ENCODE measurements at places on chromosomes 16 and 17.

- no peak for DNase-seq
These were observed 20.5 kb downstream of the ERN1 start for GRCh38 chr17:64109400-64109799.

DNA sequence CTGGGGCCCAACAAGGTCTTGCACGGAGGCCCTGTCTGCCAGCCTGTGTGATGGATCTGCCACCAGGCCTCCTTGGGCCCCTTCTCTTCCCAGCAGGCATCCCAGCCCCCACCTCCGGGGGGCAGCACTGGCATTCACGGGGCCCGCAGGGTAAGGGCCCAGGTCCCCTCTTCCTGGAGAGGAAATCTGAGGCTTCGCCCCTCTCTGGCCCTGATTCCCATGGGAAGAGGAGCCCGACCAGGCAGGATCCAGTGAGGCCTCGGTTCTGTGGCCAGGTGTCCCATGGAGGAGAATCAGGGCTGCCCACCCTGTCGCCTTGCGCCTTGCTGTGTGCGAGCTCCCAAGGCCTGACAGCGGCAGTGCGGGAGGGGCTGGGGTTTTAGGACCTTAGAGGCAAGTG is 48.4 kb downstream of the PDPK1 start:
- no peak for DNase-seq

DNA sequence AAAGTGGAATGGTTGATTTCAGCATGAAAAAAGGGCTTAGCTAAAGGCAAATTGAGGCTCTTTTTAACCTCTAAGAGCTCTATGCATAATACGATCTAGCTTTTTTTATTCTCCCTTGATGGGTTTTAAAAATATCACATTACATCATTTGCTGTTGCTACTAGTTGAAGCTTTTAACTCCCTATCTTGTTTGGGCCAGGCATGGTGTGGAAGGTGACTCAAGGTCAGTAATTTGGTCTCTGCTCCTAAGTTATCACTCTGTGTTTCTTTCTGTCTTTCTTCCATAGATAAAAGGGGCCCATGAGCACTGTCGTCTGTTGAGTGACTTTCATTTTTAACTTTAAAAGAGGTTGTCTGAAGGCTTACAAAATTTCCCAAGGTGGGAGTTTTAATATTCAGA is 58.1 kb upstream of the GOT2 start:
- DNase-seq = no peak

DNA sequence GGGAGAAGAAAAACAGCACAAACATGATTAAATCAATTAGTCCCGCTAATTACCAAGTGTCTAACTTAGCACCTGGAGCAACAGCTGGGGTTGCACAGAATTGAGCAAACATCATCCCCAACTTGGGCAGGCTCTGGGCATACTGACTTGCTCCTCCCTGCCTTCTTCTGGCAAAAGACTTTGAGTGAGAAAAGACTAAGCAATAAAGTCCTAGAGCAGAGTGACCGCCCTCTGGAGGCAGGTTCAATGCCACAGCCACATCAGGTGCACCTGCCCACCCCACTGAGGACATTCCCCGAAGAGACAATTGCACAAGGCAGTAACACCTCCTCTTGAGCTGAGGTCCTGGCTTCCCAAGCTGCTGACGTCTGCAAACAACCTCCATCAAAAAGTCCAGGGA is 358.3 kb downstream of the SOX9 start:
- no peak for DNase-seq

DNA sequence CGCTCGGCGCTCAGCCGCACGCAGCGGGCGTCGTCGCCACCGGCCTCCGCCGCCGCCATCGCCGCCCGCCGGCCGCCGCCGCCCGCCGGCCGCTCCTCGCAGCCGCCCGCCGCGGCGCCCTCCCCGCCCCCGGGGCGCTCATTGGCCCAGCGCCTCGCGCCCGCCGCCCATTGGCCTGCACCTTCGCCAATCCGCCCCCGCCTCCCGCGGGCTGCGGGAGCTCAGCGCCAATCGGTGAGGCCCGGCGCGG is at the start of gene PGP:
TSS of gene PGP (minus strand) at position 122 of the 250 bp plus-strand sequence. CDS start at position 59, 63 bp downstream.
- no peak for DNase-seq

GRCh38 chr16:53213542-53213941 is 158.8 kb downstream of the CHD9 start:
- no peak for DNase-seq

- no peak for DNase-seq
These were observed 72.6 kb downstream of the TMEM100 start for GRCh38 chr17:55649957-55650597.

GRCh38 chr17:5846001-5846400 is 224.2 kb upstream of the WSCD1 start:
- no peak for DNase-seq

GRCh38 chr17:83171661-83172060 is 92.3 kb downstream of the METRNL start:
- no peak for DNase-seq

DNA sequence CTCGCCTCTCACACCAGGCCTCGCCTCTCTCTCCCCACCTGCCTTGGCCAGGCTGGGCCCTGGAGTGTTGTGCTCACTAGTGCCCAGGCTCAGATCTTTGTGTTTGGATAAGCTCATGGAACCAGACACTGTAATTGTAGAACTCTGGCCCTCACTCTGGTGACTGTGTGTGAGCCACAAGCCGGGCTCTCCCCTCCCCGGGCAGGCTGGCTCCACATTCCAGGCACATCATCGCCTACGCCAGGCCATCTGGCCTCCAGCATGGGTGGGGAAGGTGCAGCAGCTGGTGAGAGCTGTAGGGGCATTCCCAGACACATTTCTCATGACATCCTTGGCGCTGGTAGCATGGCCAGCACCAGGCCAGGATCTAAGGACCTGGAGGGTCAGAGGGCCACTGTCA is 202.3 kb downstream of the RAB11FIP4 start:
- DNase-seq = no peak

GRCh38 chr17:47732399-47733046 is 513 bp upstream of the TBX21 start:
- no peak for DNase-seq

- no peak for DNase-seq
These were observed at the start of gene EME2 for GRCh38 chr16:1772362-1772907. Gene EME2 (plus strand): TSS chr16:1772810. CDS start chr16:1773228, 418 bp downstream.

DNA sequence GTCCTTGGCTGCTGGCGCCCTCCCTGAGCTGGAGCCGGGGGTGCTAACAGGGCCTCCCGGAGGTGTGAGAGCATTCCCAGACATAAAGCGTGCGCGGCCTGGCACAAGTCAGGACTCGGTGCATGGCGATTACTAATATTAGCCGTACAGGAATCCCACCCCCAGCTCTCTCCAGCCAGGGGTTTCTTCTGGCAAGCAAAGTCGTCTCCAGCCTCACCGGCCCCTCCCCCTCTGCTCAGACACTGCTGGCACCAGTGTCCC is 5.0 kb downstream of the CASKIN1 start:
- no peak for DNase-seq

DNA sequence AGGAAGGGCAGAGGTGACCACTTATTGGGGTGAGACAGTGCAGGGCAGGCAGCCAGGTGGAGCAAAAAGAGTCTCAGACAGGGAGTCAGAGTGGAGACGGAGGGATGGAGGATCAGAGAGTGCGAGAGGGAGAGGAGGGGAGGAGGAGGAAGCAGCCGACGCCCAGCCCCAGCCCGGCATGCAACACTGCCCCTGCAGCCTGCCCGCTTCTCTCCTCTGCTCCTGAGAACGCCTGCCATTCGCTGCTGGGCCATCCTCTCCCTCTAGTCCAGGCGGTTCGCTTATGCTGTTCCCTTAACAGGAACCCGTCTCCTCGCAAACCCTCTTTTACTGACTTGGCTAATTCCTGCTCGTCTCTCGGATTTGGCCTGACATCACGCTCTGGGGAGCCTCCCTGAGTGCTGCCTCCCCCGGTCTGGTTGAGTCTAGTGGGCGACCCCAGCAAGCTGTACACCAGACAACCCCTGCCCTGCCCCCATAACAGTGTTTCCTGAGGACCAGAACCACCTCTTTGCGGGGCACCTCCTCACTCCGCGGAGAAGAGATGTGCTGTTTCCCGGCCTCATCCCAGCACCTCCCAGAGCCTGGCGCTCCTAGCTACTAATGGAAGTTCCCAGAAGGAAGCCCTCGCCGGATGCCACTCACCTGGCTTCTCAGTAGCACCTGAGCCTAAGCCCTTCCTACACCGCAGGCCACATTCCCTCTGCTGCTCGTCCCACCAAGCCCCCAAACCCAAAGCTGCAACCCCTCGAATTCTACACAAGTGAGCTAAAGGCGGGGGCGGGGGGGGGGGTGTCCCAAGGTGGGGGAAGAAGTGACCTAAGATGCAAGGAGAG is 61.2 kb upstream of the CCL1 start:
- no peak for DNase-seq

- DNase-seq = no peak
These were observed 60.0 kb downstream of the HSD17B2 start for GRCh38 chr16:82094942-82095540.

DNA sequence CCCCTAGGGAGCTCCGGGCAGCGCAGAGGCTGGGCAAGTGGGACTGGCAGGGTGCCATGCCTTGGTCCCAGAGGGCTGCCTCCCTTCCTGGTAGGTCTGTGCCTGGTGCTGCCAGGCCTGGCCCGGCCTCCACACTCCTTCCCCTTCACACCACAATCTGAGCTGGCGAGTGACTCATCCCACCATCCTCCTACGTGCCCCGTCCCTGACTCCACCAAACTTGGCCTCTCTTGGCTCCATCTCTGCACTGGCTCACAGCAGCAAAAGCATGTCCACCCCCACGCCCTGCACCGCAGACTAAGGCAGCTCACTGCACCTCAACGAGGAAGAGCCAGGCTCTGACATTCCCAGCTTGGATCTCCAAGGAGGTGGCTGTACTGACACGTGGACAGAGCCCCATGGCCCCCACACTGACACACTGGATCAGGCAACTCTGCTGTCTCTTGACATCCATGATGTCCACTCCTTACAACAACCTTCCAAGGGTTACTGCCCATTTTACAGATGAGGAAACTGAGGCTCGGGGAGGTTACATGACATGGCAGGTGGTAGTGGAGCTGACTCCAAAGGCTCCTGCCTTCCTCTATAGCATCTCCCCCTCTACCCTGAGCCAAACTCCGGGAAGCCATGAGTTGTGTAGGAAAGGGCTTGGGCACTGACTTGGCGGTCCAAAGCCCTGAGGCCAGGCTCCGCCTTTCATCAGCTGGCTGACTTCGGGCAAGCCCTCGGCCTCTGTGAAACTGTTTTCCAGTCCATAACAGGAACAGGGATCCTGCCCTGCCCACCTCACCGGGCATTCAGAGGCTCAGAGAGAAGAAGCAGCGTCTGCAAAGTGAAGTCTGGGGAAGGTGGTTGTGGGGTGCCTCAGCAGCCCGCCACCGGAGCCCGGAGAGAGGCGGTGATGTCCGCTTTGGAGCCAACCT is 20.1 kb upstream of the KRT19 start:
- no peak for DNase-seq

DNA sequence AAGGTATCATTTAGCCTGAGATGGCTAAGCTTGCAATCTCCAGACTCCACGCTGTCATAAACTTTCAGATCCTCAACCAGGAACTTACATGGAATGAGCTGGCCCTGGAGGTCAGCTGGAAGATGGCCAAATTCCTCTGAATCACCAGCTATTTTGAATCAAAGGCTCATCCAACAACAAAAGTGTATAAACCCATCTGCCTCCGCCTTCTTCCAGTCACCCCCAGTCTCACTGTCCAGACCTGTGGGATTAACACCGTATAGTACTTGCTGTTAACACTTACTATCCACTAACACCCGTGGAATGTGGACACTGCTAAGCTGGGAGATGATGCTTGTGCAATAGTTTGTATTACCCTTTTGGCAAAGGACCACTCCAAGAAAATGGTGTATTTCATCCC is 1.9 kb upstream of the LCMT1 start:
- no peak for DNase-seq

- DNase-seq = peak; percentile 78
These were observed at the start of gene DBF4B for GRCh38 chr17:44708401-44709263. Gene DBF4B (plus strand): TSS chr17:44708665. CDS start chr17:44708821, 156 bp downstream.

GRCh38 chr16:69796285-69797118 is 34.4 kb downstream of the WWP2 start:
- no peak for DNase-seq

- no peak for DNase-seq
These were observed 2.0 kb downstream of the PITPNM3 start for GRCh38 chr17:6554342-6554741.

DNA sequence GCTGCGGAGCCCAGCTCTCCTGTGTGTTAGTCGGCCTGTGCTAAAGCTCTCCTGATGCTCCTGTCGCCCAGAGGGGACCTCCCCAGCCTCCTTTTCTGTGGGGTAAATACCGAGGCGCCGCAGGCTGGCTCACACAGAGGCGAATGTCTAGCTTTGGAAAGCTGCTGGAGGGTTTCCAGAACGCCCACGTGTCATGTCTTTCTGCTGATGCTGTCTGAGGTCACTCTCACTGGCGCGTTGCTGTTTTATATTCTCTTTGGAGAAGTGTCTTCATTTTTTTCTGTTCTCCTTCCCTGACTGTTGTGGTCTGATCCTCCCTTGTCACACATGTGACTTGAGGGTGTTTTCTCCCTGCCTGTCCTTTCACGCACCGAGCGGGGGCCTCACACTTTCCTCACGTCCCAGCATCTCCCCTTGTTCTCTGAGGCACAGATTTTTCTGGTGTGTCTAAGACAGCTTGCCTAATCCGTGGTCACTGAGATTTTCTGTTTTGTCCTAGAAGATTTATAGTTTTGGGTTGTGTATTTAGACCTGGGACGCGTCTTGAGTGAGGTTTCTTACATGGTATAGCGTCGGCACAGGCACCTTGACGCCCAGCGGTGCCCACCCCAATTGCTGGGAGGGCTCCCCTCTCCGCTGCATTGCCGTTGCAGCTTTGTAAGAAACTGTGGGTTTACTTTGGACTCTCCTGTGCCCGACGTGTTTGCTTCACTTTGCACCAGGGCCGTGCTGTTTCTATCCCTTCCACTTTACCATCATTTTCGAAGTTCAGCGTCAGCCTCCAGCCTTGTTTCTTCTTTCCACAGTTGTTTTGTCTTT is 92.1 kb upstream of the ZNF750 start:
- DNase-seq = no peak

GRCh38 chr17:45889579-45889978 is 4.8 kb upstream of the MAPT start:
- no peak for DNase-seq

DNA sequence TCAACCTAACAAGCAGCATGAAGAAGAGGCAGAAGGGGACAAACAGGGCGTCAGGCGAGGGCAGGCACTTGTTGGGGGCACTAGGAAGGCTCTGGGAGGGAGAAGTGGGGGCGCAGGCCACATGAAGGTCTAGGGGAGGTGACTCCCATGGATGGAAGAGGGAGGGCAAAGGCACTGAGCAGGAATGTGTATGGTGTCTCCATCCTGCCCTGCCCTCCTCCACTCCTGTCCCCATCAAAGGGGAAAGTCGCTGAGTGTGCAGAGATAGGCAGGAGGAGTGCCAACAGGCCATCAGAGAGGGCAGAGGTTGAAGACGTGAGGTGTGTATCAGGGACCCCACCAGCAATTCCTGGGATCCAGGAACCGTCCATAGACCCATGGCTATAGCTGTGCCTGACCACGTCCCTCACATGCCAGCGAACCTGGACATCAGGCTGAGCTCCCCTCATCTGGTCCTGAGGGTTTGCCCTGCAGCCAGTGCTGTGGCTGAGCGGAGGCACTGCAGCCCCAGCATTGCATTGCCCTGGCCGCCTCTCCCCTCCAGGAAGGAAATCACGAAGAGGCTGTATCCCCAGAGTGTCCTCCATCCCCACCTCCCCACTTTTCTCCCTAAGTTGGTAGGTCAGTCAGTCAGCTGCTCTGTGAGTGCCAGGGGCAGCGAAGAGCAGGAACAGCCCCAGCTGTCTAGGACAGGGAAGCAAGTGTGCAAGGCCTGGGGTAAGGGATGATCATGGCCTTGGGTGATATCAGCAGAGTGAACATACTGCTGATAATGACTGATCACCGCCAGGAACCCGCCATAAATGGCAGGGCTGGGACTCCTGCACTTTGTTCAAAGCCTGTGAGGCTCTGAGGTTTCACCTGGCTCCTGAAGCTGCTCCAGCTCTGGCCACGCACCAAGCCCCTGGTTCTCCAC is 6.2 kb upstream of the CYB561 start:
- no peak for DNase-seq

GRCh38 chr17:73168667-73169066 is 3.9 kb downstream of the SSTR2 start:
- no peak for DNase-seq

Measured in hypothalamus (tissue), 51 donors.